Hippocampal formation (tissue), 2 donors: ENCODE measurements at places on chromosomes 7 and 10.
A peak's percentile ranks its signal among the peaks of the same experiment; 100 is the strongest.

- no peak for DNase-seq
These were observed 260.6 kb downstream of the KCNMA1 start for GRCh38 chr10:77377034-77377433.

DNA sequence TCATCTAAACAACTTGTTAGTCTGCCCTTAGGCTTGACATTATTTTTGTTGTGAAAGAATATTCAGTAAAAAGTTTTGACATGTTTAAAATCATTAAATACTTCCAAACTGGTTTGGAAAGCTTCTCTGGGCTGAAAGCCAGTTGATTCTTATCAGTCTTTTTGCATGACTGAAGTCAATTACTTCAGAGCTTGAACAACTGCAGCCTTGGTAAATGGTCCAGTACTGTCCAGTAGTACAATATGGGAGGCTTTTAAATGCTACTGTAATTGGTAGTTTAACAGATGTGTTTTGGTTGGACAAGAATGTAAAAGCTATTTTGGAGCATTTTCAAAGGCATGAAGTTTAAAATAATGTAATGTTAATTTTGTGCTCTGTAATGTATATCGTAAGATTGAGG, 103.4 kb downstream of the SDK1 start:
- DNase-seq = no peak

DNA sequence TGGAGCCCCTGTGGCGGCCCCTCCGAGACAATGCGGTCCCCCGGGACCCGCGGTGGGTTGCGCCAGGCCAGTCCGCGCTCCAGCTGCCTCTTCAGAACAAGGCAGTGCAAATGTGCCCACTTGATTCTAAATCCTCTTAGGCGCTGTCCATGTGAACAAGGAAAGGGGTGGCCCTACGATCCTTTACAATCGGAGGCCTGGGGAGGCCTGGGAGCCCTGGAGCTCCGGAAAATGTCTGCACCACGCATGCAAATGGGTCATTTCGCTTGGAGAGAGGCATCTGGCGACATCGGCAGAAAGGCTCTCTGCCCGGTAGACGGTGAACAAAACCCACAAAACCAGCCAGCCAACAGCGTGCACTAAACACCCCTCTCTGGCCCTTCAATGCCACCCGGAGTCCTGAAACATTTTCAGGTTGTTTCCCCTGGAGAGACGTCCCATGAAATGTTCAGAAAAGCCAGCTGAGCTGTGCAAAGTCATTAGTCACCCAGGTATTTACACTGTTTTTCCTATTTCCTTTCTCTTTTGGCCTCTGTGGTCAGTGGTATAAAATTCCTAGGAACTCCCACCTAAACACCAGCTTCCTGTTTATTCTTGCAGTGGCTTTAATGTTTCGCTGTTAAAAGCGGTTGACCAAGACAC, 102.8 kb upstream of the ZNF438 start:
- peak; percentile 62 for DNase-seq

DNA sequence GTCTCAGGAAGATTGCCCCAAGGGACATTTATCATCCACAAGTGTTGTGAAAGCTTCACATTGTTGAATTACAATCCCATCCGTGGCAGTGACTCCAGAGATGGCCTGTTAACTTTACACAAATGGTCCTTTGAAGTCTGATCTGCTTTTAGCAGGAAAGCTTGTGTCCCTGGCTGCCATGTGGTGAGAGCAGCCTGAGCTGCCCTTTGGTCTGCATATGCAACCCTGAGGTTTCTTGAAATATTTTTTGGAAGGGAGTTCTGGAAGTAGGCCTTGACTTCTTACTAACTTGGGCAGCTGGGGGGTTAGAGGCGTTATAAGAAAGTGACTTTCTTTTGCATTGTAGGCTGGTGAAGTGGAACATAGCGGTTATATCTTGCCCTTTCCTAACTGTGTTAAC, 41.3 kb upstream of the FAM180A start:
- no peak for DNase-seq

DNA sequence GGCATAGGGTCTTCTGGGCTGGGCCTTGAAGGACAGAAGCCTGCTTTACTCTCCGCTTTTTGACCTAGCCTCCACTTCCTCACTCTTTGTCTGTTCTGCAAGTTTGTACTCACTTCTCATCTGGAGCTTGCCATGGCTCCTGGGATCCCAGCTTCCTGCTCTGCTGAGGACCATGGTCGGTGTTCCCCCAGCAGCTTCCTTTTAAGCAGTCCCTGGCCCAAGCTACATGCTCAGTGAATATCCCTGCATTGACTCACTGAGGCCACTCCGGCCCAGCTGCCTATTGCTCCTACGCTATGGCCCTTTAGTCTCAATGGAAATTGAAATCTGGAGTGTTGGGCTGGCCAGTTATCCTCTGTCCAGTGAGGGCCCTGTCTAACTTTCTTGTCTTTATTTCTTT, 427.7 kb downstream of the RPS24 start:
- DNase-seq = no peak

DNA sequence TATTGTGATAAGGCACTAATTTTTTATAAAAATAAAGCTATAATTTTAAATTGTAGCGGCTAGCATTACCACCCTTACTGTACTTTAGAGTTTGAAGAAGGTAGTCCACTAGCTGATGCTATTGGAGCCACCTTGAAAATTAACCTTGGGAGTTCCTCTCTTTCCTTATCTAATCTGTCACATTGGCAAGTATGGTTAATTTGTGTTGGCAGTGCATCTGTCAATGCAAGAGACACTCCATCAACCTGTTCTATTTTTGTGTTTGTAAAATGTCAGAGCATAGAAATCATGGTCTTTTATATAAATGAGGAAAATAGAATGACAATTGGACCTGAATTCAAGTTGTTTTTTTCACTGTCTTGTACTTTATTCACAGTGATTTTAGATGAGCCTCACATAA, 20.5 kb downstream of the GLCCI1 start:
- no peak for DNase-seq

GRCh38 chr7:134935701-134936100, 50.6 kb upstream of the AGBL3 start:
- no peak for DNase-seq

- no peak for DNase-seq
These were observed 41.7 kb upstream of the NRF1 start for GRCh38 chr7:129569811-129570215.

DNA sequence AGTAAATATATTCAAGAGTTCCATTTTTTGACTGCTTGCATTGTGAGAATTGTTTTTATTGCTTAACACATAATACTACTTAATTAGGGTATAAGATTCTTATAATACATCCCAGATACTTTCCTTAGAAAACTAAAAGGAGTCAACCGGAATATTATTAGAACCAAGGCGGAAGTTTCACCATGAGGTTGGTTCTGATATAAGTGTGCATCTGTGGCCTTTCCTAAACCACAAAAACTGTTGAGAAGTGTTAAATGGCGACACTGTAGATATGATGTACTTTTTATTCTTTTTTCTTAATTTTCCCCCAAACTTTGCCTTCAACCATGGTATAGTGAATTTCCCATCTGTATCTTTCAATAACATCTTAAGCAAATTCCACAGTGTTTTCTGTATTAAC, 32.3 kb upstream of the INHBA start:
- DNase-seq = no peak

- DNase-seq = no peak
These were observed 7.5 kb downstream of the HIBADH start for GRCh38 chr7:27655184-27655583.
